Cardiac ventricle fibroblast (primary cell): ENCODE measurements at places on chromosomes 2 and 18. TPM values are rescaled to one million over a fixed set of nuclear protein-coding genes. Genes with fewer than 3 reads are reported as not detected.

The UBE2F gene
- 46.4 and 62.2 TPM in 2 replicates for total RNA-seq

The MOGAT1 gene
- not detected in 2 replicates for total RNA-seq

The NEURL3 gene
- not detected in 2 replicates for total RNA-seq

The FAM124B gene
- 0.39 and 0.56 TPM in 2 replicates for total RNA-seq

The GTF2A1L gene
- total RNA-seq: 0.24 and 1.7 TPM in 2 replicates

The INHA gene
- total RNA-seq: 0.10 TPM in 1 of 2 replicates, not detected in the other

The ELOA2 gene
- not detected in 2 replicates for total RNA-seq
